Effector CD4-positive, alpha-beta T cell (primary cell): ENCODE measurements at places on chromosomes 5 and 9.

DNA sequence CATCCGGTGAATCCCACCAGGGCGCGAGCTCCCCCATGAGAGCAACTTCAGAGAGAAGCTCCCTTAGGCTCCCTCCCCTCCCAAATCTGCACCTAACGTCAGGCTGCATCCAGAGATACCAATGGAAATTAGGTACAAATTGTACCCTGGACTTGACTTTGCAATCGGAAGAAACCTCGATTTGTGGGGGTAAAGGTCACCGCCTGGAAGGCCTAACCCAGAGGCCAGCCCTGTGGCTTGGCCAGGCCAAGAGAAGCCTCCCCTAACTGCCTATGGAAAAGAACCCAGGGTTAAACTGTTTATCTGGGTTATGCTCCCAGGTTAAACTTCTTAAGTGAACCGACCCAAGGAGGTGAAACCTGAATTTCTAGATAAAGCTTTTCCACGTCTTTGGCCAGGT lies 80.4 kb downstream of the GTF3C4 start:
- no peak for DNase-seq

- DNase-seq, result no peak
These were observed 566.8 kb upstream of the DMAC1 start for GRCh38 chr9:8366161-8366926.

DNA sequence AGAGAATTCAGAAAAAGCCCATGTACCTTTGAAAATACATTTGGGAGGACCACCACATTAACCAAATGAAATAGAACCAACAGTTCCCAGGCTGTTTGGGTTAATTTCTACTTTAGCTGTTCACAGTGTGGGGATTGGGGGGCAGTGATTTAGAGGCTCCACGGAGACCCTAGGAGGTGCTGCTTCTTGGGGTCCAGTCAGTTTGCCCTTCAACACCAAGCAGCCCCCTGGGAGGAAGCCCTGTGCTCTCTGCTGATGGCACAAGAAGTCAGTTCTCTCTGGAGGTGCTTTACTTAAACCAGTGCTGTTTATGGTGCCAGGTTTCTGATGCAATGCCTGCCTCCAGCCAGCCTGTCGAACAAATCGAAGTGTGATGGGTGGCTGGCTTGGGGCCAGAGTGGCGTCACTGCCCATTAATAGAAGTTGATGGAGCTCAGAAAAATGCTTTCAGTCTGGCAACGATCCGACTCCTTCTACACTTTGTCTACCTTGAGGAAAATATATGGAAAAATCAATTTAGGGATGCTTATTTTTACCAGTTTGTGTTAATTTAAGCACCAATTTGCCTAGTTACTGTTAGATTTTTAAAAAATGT lies 134.0 kb downstream of the SNX18 start:
- DNase-seq, result no peak

DNA sequence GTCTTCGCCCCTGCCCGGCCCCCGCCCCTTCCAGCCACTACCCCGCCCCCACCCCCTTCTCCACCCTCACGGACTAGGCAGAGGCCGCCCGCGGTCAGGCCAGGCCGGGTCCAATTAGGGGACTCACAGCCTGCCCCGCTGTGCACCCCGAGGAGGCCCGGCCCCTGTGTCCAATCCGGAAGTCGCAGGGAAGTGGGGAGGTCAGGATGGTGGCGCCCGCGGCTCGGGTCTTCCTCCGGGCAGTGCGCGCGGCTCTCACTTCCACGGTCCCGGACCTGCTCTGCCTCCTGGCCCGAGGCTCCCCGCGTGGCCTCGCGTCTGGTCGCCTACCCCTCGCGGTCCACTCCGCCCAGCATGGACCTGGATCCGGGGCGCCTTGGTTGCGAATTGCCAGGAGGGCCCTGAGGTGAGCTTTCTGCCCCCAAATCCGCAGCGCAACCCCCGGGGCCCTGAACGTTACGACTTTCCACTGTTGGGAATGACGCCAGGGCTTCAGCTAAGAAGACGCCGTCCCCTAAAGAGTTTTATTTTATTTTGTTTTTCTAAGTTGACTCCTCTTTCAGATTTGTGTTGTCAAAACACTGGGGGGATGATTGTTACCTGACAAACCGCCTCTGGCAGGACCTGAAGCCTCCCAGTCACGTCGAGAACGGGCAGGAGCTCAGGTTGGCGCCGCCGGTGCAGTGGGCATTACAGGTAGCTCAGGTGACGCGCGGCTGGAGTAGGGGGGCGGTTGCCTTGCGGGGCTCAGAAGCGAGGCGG lies 763 bp upstream of the IRX2 start:
- DNase-seq, result no peak

- no peak for DNase-seq
These were observed 61.9 kb upstream of the ELL2 start for GRCh38 chr5:96023518-96023917.

DNA sequence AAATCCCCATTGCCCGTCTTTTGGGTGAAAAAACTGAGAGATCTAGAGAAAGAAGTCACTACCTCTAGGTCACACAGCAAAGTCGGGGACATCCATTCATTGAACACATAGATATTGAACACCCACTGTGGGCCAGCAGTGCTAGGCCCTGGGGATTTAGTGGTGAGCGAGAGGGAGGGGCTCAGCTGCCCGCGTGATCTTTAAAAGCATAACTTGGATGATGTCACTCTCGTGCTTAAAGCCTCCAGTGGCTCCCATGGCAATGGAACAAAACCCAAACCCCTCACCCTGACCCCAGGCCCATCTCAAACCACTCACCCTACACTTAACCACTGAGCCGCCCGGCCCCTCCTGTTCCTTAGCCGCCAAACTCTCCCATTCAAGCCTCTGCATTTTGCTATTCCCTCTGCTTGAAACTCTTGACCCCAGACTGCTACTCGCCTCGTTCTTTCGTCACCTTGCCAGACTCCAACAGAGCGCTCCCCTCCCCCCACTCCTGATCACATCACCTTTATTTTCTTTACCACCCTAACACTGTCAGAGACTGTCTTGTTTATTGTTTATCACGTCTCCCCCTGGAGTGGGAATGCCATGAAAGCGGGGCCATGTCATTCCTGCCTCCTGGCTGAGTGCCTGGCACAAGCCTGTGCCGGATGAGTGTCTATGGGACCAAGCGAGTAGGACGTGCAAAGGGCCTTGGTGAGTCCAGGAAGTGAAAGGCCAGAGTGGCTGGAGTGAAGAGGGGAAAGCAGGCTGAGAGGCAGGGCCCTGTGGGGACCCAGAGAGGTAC lies 710 bp upstream of the PIP5KL1 start:
- DNase-seq, result no peak

DNA sequence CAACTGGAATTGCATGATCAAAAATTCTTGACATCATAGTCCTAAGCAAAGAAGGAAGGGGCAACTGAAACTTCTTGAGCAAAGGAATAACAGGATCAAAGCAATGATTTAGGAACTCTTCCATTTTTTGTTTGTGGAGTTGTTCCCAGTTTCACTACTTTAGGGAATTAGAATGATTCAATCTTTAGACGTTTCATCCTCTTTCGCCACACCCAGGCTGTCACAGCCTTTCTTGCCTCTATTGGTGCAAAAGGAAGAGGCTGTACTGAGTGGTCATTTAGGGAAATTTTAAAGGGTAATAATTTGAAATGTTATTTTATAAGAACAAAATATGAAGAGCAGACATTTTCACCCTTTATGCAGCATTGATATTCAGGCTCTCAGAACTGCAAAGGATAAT lies 1026.0 kb upstream of the ARRDC3 start:
- no peak for DNase-seq

DNA sequence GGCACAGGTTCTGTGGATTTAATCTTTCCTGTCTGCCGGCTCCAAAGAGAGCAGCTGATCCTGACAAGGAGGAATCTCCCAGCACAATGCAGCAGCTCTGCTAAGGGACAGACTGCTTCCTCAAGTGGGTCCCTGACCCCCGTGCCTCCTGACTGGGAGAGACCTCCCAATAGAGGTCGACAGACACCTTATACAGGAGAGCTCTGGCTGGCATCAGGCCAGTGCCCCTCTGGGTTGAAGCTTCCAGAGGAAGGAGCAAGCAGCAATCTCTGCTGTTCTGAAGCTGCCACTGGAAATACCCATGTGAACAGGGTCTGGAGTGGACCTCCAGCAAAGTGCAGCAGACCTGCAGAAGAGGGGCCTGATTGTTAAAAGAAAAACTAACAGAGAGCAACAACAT lies 630.2 kb upstream of the FTMT start:
- no peak for DNase-seq

- DNase-seq, result no peak
These were observed 24.2 kb downstream of the TNFAIP8 start for GRCh38 chr5:119379942-119380547.

- DNase-seq, result no peak
These were observed 53.4 kb upstream of the FBXL7 start for GRCh38 chr5:15446552-15446951.

GRCh38 chr9:87592554-87593358 lies 95.1 kb downstream of the DAPK1 start:
- DNase-seq, result no peak

GRCh38 chr5:97623441-97623840 lies 440.4 kb upstream of the RIOK2 start:
- no peak for DNase-seq

DNA sequence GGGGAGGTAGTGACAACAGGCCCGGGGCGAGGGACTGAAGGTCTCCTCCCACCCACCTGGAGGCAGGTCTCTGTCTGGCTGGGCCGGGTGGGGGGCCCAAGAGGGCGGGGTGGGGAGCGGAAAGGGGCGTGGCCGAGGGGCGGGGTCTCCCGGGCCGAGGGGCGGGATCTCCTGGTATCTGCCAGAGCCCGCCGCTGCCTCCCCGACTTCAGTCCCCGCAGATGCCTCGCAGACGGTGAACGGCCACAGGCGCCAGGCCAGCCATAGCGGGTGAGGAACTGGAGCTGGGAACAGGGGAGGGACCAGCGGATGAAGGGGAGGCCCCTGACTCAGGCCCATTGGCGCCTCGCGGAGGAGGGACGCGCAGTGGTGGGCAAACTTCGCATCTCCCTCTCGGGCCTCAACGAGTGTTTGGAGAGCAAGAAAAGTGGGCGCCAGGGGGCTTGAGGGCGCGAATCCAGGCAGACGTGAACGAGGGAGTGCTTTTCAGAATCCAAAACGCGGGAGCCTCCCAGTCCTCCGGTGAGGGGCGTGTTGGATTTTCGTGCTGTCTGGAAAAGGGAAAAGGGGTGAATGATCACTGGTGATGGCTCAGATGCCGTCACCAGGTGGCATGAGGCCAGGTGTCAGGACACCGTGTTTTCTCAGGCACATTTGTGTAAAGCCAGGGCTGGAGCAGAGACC lies at the start of gene ADGRD2:
ADGRD2 (plus strand) TSS at position 211 of the 684 bp plus-strand sequence. CDS start 1,216 bp downstream, outside the sequence.
- no peak for DNase-seq

GRCh38 chr5:63125392-63125791 lies 546.8 kb downstream of the LRRC70 start:
- no peak for DNase-seq

DNA sequence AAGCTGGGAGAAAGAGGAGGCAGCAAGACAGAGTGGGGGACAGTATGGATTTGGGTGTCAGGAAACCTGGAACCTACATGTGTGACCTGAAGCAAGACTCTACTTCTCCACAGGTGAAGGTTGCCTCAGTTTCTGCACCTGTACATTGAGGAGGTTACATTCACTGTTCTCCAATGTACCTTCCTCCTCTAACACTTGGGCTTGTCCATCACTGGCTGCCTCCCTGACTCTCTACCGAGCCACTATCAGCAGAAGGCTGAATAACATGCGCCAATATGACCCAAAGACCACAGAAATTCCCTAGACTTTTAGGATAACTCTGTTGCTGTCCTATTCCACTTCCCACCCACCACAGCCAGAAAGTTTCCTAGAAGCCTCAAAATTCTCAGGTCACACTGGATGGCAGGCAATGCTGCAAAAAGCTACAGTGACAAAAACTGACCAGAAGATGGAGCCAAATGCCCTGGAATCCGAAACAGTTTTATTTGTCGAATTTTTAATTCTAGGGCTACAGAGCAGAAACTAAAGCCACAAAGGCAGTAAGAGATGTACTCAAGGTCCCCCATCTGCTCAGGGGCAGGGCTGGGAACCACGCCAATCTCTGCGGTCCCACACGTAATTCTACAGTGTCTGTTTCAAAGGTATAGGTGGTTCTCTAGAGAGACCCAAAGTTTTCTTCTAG lies 64.4 kb downstream of the FAM114A2 start:
- no peak for DNase-seq
